CD8-positive, alpha-beta memory T cell (primary cell): ENCODE measurements at places on chromosomes 2 and 18.

DNA sequence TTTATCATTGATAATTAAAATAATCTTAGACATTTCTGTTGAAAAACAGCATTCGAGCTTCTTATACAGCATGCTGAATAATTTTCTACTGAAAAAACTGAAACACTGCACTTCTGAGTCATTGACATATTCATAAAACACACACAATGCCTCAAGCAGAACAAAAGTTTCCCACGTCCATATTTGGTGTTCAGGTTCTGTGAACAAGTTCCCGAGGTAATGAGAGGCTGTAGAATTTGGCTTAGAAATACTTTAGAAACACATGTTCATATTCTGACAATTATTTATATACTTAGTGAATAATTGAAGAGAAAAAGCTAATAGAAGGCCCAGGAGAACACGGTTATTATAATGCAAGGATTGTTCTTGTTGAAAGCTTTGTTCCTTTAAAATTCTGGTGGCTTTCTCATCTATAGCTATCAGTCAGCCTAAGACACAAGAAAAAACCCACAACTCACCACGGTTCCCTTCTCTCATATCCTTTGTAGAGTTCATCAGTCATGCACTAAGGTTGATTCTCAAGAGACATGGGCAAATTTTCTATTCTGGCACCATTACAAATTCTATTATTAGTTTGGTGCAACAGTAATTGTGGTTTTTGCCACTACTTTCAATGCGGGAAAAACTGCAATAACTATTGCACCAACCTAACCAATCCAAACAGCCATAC lies 194.4 kb downstream of the TMX3 start:
- H3K27me3 ChIP-seq, result no peaks in the 10 kb centered on the region
- no peak for DNase-seq
- H3K4me3 ChIP-seq, result no peak overlapping the region
- no peak overlapping the region for H3K27ac ChIP-seq
- H3K36me3 ChIP-seq, result no peaks in the 10 kb centered on the region
- no peaks in the 10 kb centered on the region for H3K4me1 ChIP-seq

GRCh38 chr18:7637269-7637668 lies 70.2 kb downstream of the PTPRM start:
- no peak overlapping the region for H3K27ac ChIP-seq
- H3K4me3 ChIP-seq, result no peak overlapping the region
- no peak for DNase-seq
- H3K4me1 ChIP-seq, result no peaks in the 10 kb centered on the region

DNA sequence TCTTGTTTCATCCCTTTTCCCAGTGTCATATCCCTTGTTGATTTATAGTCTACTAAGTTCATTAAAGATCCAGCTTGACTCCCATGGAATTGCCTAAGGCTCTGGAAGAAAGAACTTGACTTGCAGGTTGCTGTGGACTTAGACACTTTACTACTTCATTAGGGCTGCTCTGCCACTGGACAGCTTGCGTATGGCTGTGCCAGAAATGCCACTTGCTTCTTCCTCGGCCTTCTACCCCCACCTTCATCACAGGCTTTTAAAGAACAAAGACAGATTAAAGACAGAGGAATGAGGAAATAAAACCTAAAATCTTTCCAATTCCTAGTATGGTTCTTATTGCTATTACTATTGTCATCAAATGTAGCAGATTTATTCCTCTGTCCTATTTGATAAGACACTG lies 591.7 kb downstream of the BCL11A start:
- no peaks in the 10 kb centered on the region for H3K27me3 ChIP-seq
- DNase-seq, result no peak
- no peak overlapping the region for H3K27ac ChIP-seq

GRCh38 chr18:5841518-5841917 lies 53.8 kb downstream of the TMEM200C start:
- H3K27me3 ChIP-seq, result no peaks in the 10 kb centered on the region
- no peak overlapping the region for H3K4me3 ChIP-seq
- no peak for DNase-seq
- no peak overlapping the region for H3K27ac ChIP-seq

DNA sequence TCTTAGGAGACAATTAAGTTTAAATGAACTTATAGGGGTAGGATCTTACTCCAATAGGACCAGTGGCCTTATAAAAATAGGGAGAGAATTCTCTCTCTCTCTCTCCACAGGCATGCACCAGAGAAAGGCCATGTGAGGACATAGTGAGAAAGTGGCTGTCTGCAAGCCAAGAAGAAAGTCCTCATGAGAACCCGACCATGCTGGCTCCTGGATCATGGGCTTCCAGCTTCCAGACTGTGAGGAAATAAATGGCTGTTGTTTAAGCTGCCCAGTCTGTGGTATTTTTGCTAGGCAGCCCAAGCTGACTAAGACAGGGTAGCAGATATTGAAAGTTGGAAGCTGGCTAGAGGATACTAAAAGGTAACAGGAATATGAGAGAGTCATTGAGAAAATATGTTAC lies 454.0 kb downstream of the NBAS start:
- H3K4me3 ChIP-seq, result no peak overlapping the region
- no peak for DNase-seq
- H3K27me3 ChIP-seq, result no peaks in the 10 kb centered on the region
- H3K27ac ChIP-seq, result no peak overlapping the region
- no peaks in the 10 kb centered on the region for H3K4me1 ChIP-seq

DNA sequence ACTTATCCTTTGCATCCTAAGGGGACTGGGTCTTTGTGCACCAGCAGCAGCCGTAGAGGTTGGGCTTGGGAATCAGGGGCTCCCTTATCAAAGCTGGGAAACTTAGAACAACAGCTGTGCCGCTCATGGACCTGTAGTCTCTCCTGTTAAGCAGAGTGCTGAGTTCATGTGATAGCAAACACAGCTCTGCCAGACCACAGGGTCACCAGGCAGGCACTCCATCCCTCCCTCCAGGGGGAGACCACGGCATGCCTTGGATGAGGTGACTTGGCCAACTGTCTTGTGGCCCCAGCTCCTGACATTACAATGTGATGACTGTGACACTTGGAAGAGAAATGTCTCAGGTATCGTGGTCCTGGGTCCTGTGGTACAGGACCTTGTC lies 60.0 kb downstream of the DGKD start:
- no peak for DNase-seq
- peaks cover 95% of the 10 kb centered on the region for H3K4me1 ChIP-seq
- no peak overlapping the region for H3K4me3 ChIP-seq
- no peaks in the 10 kb centered on the region for H3K27me3 ChIP-seq
- H3K27ac ChIP-seq, result no peak overlapping the region

- no peak overlapping the region for H3K4me3 ChIP-seq
- H3K4me1 ChIP-seq, result no peaks in the 10 kb centered on the region
- H3K27ac ChIP-seq, result no peak overlapping the region
- DNase-seq, result no peak
- H3K36me3 ChIP-seq, result no peaks in the 10 kb centered on the region
- H3K27me3 ChIP-seq, result no peaks in the 10 kb centered on the region
These were observed 259.4 kb upstream of the GULP1 start for GRCh38 chr2:188032306-188032705.
